Suppressor macrophage treated with lipopolysaccharide for 4 hours (primary cell): ENCODE measurements at places on chromosomes 12 and 14.

- peak; percentile 86 for DNase-seq
Measured at GRCh38 chr12:57175428-57176138, 28.2 kb upstream of the LRP1-AS start.

GRCh38 chr14:67317822-67318221, 41.8 kb downstream of the ATP6V1D start:
- no peak for DNase-seq

DNA sequence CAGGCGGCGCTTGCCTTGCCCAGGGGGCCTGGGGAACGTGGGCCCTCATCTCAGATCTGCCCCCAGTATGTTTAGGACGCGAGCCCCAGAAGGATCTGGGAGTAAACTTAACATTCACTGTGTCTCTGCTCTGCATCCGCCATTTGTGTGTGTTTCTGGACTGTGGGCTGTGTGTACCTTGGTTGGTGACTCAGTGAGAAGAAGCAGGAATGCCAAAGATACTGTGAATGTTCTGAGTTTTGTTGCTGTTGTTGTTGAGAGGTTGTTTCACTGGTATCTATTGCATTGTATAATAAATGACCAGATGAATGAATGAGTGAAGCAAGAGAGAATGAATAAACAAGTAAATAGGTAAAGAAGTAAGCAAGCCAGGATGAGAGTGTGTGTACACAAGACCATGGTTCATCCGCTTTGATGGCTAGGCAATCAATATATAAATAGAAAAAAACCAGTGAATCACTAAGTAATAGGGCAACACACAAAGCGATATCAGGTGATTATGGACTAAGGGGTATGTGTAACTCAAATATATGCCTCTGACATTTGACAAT, 20.5 kb downstream of the MEG3 start:
- no peak for DNase-seq

DNA sequence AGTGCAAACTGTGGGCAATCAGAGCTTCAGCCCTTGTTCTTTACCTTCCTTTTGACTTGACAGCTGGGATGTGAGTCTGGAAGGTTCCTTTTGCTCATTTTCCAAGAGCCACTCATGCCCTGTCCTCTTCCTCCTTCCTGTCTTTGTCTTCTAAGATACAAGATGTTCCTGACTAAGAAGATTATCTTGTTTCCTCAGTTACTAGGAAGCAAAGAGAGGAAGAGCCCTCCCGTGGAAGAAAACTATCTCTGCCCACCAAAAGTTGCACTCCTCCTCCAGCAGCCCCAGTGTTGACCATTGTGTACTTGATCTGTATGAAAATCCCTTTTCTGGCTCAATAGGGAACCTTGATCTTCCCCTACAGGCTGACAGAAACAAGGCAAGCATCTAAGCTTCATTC, 138.0 kb downstream of the C12orf75 start:
- DNase-seq, result no peak

GRCh38 chr12:1635301-1636095, 6.5 kb downstream of the WNT5B start:
- DNase-seq, result peak; percentile 72

- DNase-seq, result no peak
Measured at GRCh38 chr12:8867009-8867408, 44.6 kb downstream of the A2ML1 start.
